AG04450 (cell line): ENCODE measurements at places on chromosomes 3 and 15.

DNA sequence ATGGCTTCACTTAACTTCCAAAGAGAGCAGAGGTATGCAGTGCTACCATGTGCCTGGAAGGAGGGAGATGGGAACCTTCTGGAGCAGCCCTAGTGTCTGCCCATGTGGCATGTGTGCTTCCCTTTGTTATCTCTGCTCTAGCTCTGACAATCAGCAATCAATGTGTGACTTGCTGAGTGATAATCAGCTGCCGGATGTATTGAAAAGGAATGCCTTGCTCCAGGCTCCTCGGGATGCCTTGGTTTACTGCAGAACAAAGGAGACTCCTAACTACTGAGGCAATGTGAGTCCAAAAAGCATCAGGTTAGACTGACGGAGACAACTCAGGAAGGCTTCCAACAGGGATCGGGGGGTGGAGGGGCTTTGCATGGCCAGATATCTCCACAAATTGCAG lies 36.0 kb upstream of the CORO2B start:
- DNase-seq, result no peak

DNA sequence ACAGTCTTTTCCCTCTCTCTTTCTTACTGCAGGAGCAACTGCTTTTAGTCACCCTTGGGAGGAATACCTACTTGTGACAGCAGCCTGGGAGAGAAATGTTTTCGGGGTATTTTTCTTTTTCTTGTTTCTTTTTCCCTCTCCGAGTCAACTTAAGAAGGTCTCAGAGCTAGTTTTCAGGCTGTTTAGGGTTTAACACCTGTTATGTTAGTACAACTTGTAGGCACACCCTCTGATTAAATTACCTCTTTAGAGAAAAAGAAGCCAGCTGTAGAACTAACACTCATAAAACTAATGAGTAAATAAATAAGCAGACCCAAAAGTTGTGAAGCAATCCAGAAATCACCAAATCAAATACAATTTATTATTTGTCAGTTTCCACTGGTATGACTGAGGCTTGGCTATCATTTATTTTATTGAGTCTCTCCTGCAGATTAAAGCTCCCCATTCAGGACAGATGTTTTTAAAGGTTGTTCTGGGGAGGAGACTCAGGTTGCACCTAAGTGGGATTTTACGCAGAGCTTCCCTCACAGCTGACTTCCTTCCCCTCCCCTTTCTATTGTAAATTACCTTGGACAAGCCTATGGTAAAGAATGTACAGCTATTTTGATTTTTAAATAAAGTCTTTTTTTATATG lies 112.5 kb downstream of the FOXB1 start:
- no peak for DNase-seq

DNA sequence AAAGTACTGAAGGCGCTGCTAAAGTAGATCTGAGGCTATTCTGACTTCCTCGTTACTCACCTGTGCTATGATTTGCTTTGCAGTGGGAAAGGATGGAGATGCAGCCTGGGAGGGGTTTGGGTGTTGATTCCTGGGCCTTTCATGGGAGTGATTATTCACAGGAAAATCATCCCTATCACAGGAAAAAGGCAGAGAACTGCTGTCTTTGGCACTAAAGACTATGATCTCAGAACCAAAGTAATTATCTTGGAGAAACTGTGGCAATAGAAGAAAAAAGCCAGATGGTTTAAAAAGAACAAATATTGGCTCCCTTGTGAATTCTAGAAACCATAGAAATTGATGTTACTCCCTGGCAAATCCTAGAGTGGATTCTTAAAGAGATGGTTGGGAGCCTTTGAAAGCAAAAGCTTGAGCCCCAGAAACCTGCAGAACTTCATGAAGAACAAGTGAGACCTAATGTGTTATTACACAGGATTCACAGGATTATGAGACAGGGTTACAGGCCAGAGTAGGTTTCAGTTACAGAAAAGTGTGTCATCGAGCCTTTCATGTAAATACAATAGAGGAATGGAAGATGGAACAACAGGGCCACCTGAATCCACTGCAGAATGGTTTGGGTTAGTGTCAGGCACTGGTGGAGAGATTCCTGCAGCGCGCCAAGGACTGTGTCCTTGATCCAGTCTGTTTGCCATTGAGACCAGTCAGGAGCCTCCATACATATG lies 85.7 kb downstream of the OXNAD1 start:
- no peak for DNase-seq

- no peak for DNase-seq
Observed at GRCh38 chr3:127706312-127706711, 33.6 kb downstream of the ABTB1 start.

GRCh38 chr3:42257007-42257406 lies 9.0 kb downstream of the CCK start:
- DNase-seq, result no peak

DNA sequence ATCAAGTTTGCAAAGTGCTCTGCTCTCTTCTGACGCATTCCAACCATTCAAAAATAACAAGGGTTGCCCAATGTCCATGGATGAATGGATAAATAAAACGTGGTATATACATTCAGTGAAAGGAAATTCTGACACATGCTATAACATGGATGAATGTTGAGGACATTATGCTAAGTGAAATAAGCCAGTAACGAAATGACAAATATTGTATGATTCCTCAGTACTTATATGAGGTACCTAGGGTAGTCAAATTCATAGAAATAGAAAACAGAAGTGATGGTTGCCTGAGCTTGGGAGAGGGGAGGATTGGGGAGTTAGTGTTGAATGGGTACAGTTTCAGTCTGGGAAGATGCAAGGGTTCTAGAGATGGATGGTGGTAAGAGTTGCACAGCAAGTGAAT lies 33.9 kb downstream of the SH3BP5 start:
- DNase-seq, result no peak

- DNase-seq, result no peak
Observed at GRCh38 chr3:44264146-44264545, 22.5 kb downstream of the TOPAZ1 start.

GRCh38 chr3:119457246-119457645 lies 6.2 kb downstream of the TMEM39A start:
- no peak for DNase-seq

DNA sequence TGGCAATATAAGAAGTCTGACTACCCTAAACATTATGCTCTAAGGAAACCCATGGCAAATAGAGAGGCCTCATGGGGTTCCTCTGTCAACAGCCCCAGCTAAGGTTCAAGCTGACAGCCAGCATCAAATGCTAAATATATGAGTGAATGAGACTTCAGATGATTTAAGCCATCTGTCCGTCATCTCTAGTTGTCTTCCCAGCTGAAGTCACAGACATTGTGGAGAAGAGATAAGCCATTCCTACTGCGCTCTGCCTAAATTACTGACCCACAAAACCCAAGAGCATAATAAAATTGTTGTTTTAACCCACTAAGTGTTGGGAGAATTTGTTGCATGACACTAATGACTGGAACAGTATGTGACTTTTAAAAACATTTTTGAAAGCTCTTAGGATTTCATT lies 87.3 kb upstream of the IGSF10 start:
- no peak for DNase-seq

DNA sequence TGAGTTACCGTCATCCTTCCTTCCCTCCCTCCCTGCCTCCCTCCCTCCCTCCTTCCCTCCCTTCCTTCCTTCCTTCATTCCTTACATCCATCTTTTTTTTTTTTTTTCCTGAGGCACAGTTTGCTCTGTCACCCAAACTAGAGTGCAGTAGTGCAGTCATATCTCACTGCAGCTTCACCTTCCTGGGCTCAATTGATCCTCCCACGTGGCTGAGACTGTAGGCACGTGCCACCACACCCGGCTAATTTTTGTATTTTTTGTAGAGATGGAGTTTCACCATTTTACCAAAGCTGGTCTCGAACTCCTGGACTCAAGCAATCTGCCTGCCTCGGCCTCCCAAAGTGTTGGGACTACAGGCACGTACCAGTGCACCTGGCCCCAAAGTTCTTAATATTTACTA lies 25.8 kb downstream of the USP3 start:
- DNase-seq, result no peak

- DNase-seq, result peak; percentile 26
Observed at GRCh38 chr3:124032881-124033359, 41.0 kb upstream of the ROPN1 start.

DNA sequence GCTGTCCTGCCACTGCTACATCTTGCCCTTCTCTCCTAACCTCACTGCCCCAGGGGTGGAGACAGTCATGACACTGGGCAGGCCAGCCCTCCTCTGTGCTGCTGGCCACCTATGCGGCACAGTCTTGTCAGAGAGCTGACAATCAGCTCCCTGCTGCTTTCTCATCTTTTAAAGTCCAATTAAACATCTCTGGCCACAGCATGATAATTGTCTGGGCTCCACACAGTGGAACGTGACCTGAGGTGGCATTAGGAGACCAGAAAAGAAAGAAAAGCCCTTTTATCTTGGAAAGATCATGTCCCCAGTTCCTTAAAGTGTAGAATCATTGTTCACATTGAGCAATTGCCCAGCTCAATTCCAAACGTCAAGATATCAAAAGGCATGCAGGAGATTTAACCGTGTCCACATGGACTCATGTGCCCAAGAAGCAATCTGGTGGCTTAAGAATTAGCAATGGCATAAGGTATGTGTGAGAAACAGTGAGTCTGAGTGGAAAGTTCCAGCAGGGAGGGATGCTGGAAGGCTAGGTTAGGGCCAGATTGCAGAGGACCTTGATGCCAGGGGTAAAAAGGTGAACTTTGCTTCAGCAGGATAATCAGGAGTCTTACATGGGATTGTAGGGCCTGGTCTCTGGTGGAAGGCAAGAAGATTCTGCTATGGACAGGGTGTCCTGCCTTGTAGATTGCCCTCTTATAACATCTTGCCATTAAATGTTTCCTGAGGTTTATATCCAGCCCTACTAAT lies 15.3 kb upstream of the CACNA1D start:
- no peak for DNase-seq

DNA sequence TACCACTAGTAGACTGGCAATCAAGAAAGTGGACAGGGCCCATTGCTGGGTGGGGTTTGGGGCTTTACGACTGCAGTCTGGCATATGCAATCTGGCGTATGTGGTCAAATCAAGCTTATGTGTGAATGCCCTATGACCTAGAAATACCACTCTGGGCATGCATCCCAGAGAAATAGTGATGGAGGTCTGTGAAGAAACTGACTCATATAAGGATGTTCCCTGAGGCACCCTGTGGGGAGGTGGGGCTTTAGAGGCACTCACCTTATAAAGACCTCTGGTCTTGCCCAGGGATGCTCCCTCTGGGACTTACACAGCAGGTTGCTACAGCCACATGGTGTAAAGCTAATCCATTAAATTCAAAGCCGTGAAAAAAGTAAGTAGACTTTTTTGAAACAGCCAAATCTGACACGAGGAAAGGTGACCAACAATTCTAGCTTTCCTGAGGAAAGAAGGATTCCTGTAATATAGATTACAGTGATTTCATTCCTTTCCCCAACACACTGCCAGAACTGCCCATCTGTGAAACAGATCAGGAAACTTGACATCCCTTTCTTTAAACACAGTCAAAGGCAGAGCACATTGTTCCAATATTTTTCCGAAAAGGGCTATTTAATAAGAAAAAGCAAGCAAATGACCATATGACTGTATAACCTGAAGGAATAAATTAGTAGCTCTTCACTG lies 13.6 kb downstream of the RARRES1 start:
- peak; percentile 58 for DNase-seq

DNA sequence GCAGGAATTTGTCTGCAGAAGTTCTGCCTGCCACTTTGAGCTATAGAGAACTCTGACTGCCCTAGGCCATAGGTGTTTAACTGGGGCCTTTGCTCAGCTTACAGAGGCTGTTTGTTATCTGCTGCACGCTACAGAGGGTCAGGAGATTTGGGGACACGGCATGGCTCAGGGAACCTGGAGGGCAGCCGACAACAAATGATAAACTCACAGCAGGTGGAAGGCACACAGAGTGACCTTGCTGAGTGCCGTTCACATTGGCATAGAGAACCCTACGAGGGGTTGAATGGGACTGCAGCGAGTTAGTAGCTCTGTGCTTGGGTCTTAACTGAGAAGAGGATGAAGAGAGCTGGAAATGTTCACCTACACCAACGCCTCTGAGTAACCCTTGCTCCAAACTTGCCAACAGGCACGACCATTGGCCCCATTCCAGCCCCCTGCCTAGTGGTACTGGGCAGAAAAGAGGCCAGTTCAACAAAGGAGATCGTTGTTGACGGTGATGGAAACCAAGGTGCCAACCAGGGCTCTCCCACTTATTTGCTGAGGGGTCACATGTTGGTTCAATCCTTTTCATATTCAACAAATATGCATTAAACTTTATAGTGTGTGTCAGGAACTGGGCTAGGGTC lies 301.1 kb downstream of the NTRK3 start:
- DNase-seq, result no peak

- no peak for DNase-seq
Observed at GRCh38 chr15:81723113-81723651, 322.6 kb downstream of the MEX3B start.

- no peak for DNase-seq
Observed at GRCh38 chr3:151789853-151790463, 24.0 kb upstream of the AADAC start.

- DNase-seq, result peak; percentile 90
Observed at GRCh38 chr3:112635674-112636073, 5.3 kb downstream of the CCDC80 start.

- DNase-seq, result no peak
Observed at GRCh38 chr15:40543631-40544294, 21.1 kb downstream of the CCDC32 start.

- no peak for DNase-seq
Observed at GRCh38 chr3:164418414-164418813, 659.9 kb downstream of the SI start.

DNA sequence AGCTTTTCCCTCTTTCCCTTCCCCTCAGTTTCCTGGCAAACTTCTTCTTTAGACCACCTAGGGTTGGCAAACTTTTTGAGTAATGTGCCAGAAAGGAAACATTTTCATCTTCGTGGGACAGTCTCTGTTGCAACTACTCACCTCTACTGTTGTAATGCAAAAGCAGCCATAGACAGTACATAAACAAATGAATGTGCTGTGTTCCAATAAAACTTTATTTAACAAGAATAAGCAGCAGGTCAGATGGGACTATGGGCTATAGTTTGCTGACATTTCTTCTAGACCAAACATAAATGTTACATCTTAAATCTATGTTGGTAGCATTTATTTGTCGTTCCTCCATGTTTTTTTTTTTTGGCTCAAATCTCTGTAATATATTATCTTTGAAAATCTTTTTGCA lies 552.4 kb downstream of the EDEM1 start:
- DNase-seq, result no peak

GRCh38 chr3:185645596-185646381 lies 59.7 kb downstream of the SENP2 start:
- no peak for DNase-seq
